ENCODE measurements at places on chromosomes 1 and 21.

DNA sequence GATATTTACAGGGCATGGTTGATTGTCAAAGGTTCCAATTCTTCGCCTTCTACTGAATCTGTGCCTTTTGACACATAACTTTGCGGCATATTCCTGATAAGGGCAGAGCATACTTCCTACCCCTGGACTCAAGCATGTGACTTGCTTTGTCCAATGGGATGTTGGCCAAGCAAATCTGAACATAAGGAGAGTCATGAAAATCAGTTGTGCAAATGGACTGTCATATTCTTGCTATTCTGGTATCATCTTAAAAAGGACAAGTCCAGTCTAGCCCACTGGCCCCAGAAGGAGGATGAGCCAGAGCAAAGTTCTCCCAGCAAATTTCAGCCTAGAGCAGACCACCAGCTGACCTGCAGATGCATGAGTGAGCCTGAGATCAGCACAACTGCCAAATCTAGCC is 41.0 kb upstream of the MUTYH start:
- no peak for DNase-seq

GRCh38 chr1:221691261-221691660 is 50.6 kb downstream of the DUSP10 start:
- no peak for DNase-seq

DNA sequence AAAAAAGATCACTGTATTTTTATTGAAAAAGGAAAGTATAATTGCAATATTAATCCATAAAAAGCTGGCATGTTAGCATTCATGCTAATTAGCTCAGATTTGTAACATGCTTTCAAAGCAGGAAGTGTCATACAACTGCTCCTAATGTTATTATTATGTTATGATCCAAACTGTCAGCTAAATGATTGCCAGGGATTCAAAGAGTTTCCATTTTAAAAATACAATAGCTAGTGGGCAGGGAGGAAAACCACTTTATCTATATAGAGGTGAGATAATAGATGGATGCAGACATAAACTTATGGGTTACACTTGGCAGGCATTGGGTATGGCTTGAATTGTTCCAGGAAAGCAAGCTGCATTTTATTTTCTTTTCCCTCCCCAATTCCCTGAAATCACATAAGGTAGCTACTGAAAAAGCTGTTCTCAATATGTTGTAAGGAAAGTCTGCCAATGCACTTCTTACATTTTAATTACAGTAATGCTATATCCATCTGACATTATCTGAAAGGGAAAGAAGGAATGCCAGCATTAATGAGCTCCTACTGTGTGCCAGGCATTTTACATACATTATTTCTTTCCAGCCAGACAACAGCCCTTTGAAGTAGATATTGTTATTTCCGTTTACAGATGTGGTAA is 9.8 kb upstream of the MYSM1 start:
- no peak for DNase-seq

DNA sequence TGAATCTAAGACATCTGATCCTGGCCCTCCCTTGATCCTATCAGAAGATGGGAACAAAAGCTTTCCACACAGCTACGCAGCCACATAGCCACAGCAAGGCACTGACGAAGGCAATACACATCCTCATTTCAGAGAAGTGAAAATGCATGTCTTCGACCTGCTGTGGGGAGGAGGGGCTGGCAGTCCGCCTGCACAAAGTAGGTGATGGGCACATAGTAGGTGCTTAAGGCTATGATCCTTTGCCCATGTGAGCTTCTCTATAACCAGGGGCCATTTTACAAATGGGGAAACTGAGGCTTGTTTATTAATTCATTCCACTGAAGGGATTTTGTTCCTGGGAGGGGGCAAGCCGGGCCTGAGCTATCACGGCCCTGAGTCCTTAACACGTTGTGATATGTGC is 94.2 kb downstream of the PAX7 start:
- DNase-seq: no peak

- DNase-seq: no peak
Measured at GRCh38 chr1:179953974-179954492, 577 bp upstream of the CEP350 start.

- DNase-seq: no peak
Measured at GRCh38 chr1:207854001-207854400, 56.9 kb downstream of the CD34 start.

DNA sequence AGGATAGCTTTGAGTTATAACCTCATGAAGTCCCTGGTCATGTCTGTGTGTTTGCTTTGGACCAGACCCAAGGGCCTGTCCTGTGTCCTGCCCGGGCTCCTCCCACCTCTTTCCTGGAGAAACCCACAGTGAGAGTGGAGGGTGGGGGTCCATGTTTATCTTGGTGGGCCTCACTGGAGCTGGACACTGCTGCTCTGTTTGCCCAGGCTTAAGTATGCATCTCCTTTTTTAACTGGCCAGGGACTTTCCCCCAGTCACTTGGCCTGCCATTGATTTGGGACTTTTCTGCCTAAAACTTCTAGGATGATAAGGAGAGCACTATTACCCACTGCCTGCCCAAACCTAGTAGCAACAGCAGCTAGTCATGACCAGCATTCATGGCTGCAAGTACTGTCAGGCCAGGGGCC is 49.8 kb downstream of the DDR2 start:
- DNase-seq: no peak

DNA sequence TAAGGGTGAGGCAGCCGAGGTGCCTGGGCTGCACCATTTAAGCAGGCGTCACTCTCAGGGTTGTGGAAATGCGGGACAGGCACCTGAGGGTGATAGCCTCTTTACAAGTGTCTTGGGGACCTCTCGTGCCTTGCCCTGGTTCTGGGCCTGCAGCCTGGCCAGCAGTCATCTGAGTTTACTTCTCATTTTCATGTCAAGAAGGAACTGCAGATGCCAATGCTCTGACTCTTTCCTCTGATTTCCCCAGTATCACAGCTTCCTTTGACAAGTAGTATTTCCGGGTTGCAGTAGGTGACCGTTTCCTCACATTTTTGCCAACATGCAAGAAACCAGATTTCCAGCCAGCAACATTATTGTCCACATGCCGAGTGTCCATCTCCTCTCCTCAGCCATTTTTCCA is 286.9 kb downstream of the DISC1 start:
- no peak for DNase-seq

- no peak for DNase-seq
Measured at GRCh38 chr1:24855474-24855873, 74.6 kb downstream of the RUNX3 start.

GRCh38 chr1:226394462-226394861 is 13.4 kb downstream of the PARP1 start:
- DNase-seq: no peak

GRCh38 chr1:11664336-11665065 is 501 bp downstream of the FBXO6 start:
- peak; percentile 44 for DNase-seq

DNA sequence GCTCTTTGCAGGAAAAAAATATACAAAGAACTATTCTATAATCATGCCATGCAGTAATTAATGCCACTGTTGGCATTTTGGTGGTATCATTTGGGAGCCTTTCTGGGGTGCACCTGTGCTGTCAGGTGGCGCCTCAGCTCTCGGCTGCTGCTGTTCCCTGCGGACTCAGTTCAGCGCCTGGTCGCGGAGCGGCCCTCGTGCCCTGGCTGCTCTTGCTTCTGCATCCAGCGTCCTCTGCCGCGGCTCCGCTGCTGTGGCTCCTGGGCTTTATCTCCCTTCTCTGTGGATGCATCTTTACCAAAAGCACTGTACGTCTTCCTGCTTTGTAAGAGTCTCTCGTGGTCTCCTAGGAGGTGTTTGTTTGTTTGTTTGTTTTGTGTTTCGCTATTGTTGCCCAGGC is 35.1 kb upstream of the PWP2 start:
- no peak for DNase-seq

- no peak for DNase-seq
Measured at GRCh38 chr1:225961659-225962439, 20.8 kb upstream of the LEFTY2 start.

DNA sequence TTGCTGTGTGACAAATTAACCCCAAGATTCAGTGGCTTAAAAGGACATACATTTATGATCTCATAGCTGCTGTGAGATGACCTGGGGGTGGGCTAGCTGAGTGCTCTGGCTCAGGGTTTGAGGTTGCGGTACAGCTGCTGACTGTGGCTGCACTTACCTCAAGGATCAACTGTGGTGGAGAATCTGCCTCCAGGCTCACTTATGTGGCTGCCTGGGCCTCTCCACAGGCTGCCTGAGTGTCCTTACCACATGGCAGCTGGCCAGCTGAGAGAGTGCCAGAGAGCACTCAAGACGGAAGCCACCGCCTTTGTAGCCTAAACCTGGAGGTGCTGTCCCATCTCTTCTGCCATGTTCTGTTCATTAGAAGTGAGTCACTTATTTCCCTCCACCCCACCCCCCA is 5.7 kb downstream of the LRRC71 start:
- no peak for DNase-seq

- no peak for DNase-seq
Measured at GRCh38 chr1:200558866-200559459, 61.6 kb downstream of the KIF14 start.

DNA sequence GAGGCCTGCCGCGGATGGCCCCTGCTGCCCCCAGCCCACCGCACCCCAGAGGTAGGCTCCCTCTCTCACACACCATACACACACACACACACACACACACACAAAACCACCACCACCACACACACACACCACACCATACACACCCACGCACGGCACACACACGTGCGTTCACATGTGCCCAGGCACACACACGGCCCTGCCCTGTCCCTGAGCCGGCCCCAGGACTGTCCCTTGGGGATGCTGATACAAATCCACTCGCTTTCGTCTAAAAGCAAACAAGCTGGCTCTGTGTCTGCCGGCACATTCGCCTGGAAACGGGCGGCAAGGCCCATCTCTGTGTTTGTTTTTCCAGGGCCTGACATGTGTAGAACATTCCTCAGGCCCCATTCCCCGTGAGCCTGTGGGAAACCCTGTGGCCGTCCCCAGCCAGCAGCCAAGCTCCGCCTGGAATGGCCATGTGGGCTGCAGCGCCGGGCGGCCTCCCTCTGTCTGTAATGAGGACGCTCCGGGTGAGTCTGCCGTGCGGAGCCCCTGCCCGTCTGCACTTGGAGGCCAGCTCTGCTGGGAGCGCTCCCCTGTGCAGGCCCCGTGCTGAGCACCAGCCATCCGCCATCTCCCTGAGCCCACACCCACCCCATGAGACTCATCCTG is 67.4 kb downstream of the DMRTB1 start:
- DNase-seq: no peak

GRCh38 chr1:179036844-179037465 is 11.3 kb downstream of the FAM20B start:
- no peak for DNase-seq

- DNase-seq: no peak
Measured at GRCh38 chr1:203426870-203427269, 48.7 kb upstream of the PRELP start.
